CD14-positive monocyte (primary cell): ENCODE measurements at places on chromosomes 5 and 9. TPM values are rescaled to one million over a fixed set of nuclear protein-coding genes. Genes with fewer than 3 reads are reported as not detected.

- DNase-seq, result no peak
Observed at GRCh38 chr5:6859023-6859422, 145.8 kb downstream of the TENT4A start.

DNA sequence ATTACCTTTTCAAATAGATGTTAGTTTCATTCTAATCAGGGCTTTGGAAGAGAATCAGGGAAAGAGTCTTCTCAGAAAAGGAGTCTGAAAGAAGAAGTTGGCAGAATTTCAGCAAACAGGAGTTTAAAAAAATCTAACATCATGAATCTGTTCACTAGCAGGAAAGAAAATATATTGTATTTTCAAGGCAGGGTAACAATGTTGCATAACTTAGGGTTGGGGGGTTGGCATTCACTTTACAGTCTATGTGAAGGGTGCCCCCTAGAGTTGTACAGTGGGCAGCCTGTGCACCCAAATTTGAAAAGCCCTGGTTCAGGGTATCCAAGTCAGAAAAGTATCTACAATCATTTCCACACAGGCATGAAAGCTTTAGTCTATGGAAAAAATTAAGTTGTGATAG lies 348.4 kb upstream of the SLC30A5 start:
- DNase-seq, result no peak

The SPAG8 gene
- 1.3 and 2.9 TPM in 2 replicates for polyA plus RNA-seq

- DNase-seq, result no peak
Observed at GRCh38 chr9:90517103-90517502, 125.5 kb downstream of the DIRAS2 start.
